Umbilical cord (tissue), 2 donors: ENCODE measurements at places on chromosomes 2 and 18. TPM values are rescaled to one million over a fixed set of nuclear protein-coding genes. Genes with fewer than 3 reads are reported as not detected.

ITGA4 gene
- 21.4 TPM for total RNA-seq

RND3 gene
- total RNA-seq = 222 TPM

MEP1B gene
- 2.6 TPM for total RNA-seq

AMER3 gene
- 1.2 TPM for total RNA-seq

CFAP53 gene
- total RNA-seq = 0.96 TPM

IL1F10 gene
- total RNA-seq = 0.72 TPM

KATNAL2 gene
- total RNA-seq = 2.9 TPM
